ENCODE measurements at places on chromosomes 1 and 21.
A peak's percentile ranks its signal among the peaks of the same experiment; 100 is the strongest.

DNA sequence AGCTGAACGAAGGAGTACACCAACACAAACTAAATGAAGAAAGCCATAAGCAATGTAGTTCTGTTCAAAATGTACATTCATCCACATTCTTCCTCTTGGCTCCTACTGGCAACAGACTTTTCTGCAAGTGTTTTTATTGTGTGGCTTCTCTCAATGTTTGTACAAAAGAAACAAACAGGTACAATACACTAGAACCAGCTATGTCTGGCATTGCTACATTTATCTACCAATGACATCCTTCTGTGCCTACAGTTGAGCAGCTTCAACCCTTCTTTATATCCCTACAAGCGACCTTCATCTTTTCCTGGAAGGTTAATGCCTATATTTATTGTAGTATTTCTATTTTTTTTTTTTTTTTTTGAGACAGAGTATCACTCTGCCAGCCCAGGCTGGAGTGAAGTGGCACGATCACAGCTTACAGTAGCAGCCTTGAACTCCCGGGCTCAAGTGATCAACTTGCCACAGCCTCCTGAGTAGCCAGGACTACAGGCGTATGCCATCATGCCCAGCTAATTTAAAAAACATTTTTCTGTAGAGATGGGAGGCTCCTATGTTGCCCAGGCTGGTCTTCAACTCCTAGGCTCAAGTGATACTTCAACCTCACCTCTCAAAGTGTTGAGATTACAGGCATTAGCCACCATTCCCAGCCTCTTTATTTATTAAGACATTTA, 89.3 kb downstream of the ASH1L start:
- DNase-seq = no peak

DNA sequence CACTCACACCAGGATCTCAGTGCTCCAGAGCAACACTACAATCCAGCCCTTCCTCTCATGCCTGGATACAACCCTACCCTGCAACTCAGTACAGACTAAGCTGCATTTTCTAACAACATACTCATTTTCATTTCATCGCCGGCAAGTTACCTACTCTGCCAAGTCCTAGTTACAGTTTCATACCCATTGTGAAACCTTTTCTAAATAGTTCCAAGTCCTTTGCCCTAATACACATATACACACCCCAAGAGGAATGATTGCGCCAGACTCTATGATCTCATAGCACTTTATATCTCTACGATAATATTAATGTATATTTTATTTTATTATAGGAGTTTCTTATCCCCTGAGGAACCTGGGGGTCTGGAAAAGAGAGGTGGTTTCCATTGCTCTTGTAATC, 122.4 kb downstream of the LMX1A start:
- DNase-seq = no peak

DNA sequence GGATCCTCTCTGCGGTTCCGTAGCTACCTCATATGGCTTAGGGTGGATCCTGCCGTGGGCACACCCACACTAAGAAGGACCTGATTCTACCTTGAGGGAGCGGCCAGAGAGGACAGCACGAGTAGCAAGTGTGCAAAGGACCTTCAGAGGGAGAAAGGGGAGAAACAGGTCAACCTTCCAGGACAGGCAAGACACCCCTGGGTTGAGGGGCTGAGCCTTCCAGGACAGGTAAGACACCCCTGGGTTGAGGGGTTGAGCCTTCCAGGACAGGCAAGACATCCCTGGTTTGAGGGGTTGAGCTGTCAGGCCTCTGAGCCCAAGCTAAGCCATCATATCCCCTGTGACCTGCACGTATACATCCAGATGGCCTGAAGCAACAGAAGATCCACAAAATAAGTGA, 23.1 kb upstream of the PDPN start:
- no peak for DNase-seq

- no peak for DNase-seq
These were observed 1.2 kb downstream of the ITPKB start for GRCh38 chr1:226737819-226738420.

- no peak for DNase-seq
These were observed 9.1 kb upstream of the GPR61 start for GRCh38 chr1:109530457-109531087.

DNA sequence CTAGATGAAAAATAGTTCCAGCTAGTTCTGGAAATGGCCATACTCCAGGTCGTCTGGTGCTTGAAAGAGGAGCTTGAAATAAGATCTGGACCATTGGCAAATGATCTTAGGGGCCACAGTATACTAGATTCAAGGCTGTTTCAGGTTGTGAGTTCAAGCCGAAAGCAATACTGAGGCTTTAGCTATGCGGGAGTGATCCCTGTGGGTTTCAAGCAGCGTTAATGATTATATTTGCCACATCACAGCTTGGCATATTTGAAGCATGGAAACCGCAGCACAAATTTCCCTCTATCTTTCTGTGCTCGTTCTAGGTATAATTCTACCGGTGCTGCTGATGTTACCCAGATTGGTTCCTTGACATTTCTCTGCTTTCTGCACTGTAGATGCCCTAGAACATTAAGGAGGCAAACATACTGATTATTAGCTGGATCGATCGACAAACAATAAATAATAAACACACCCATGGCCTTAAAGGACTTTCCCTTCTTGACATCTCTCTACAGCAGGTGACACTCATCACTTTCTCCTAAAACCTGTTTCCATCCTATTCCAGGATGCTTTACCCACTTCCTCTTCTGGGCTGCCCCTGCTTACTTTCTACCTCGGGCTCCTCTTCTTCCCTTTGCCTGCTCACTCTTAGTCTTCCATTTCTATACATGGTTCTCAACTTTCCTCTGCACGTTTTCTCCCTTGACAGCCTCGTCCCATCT, 40.6 kb upstream of the LYST start:
- DNase-seq = no peak

- peak; percentile 84 for DNase-seq
These were observed at the start of gene PHGDH for GRCh38 chr1:119711804-119712341. TSS of gene PHGDH (plus strand) at chr1:119711934. CDS start at chr1:119712023, 89 bp downstream.

DNA sequence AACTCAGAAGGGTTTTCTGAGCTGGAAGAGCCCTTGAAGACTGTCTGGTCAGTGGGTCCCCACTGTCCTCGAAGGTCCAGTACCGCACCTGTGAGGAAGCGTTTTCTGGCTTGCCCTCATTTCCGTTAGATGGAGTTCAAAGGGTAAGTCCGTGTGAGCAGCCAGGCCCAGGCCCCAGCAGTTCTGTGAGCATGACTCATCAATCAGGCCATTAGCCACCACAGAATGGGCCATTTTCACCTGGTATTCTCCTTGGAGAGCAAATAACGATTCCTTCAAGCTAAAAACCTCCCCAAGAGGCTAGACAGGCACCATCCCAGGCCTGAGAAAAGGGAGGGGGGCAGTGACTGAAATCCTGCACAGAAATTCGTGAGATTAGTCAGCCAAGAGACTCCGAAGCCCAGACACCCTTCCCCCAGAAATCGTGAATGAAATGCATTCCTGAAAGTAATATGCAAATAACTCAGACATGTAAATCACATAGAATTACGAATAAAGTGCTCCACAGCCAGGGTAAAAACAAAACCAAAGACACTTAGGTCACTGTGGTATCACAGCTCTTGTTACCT, 66.0 kb downstream of the BCAR3 start:
- DNase-seq = peak; percentile 80

All from NCI-H526 treated with DMSO at 0.1 percent for 48 hours (cell line).